ENCODE measurements at places on chromosomes 12 and 14. TPM values are rescaled to one million over a fixed set of nuclear protein-coding genes. Genes with fewer than 3 reads are reported as not detected.

ACSM4 gene
- not detected for total RNA-seq

EML5 gene
- total RNA-seq = 0.66 TPM

PAH gene
- not detected for total RNA-seq

EML1 gene
- 12.0 TPM for total RNA-seq

MIP gene
- not detected for total RNA-seq

TTC8 gene
- total RNA-seq = 12.6 TPM

PIGH gene
- total RNA-seq = 63.8 TPM

FZD10 gene
- not detected for total RNA-seq

TAS2R50 gene
- total RNA-seq = 0.29 TPM

LIN7A gene
- not detected for total RNA-seq

TSPAN19 gene
- not detected for total RNA-seq

BDKRB1 gene
- total RNA-seq = 0.69 TPM

FOS gene
- 103 TPM for total RNA-seq

MAP3K9 gene
- total RNA-seq = 14.3 TPM

SIRT4 gene
- 0.98 TPM for total RNA-seq

PTGES3 gene
- 172 TPM for total RNA-seq

LARP4 gene
- 39.1 TPM for total RNA-seq

NR1H4 gene
- not detected for total RNA-seq

EID3 gene
- total RNA-seq = 12.0 TPM

TSPAN8 gene
- 1.3 TPM for total RNA-seq

BDKRB2 gene
- total RNA-seq = 0.07 TPM

CAPZA3 gene
- not detected for total RNA-seq

CCND2 gene
- total RNA-seq = not detected

ABCD2 gene
- not detected for total RNA-seq

KRT79 gene
- 0.46 TPM for total RNA-seq

SCN8A gene
- total RNA-seq = 12.7 TPM

KRT1 gene
- total RNA-seq = not detected

VDR gene
- 19.6 TPM for total RNA-seq

EMP1 gene
- total RNA-seq = 158 TPM

KCNC2 gene
- not detected for total RNA-seq

FRMD6 gene
- total RNA-seq = 103 TPM

RNU7-1 gene
- total RNA-seq = not detected

COL2A1 gene
- 6.7 TPM for total RNA-seq

LPAR5 gene
- total RNA-seq = 4.3 TPM

PTPRQ gene
- 0.07 TPM for total RNA-seq

ADCY4 gene
- 0.04 TPM for total RNA-seq

AKAP5 gene
- 0.58 TPM for total RNA-seq

TAS2R7 gene
- not detected for total RNA-seq

ADAM20 gene
- 0.17 TPM for total RNA-seq

SLC17A8 gene
- not detected for total RNA-seq

DCN gene
- not detected for total RNA-seq

CLEC4E gene
- total RNA-seq = not detected

MYH6 gene
- total RNA-seq = not detected

BEST3 gene
- 0.55 TPM for total RNA-seq

CLEC9A gene
- not detected for total RNA-seq

TGFB3 gene
- total RNA-seq = 10.2 TPM

SYT10 gene
- total RNA-seq = not detected

EGLN3 gene
- total RNA-seq = 3.2 TPM

OR4K13 gene
- not detected for total RNA-seq

Data from PC-3 (cell line).